Right lobe of liver (tissue), 6 donors: ENCODE measurements at places on chromosomes 12 and 14.

DNA sequence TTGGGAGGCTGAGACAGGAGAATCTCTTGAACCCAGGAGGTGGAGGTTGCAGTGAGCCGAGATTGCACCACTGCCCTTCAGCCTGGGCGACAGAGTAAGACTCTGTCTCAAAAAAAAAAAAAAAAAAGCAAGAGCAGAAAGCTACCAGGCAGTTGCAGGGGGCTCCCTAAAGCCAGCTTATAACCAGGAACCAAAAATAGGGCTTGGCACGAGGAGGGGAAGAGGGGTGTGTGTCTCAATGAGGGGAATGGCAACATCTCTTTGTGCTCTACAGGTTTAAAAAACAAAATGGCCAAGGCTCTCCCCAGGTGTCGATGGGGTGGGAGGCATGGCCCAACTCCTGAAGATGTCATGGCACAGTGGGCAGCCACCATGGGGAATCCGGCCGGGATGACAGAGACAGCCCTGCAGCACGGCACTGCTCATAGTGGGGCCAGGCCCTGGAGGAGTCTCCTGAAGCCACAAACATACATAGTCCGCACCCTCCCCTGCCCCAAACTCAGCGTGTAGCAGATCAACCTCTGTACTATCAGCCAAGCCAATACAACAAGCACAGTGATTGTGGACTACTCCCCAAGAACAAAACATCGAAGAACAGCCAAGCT, 16.0 kb upstream of the EIF5 start:
- no peak for DNase-seq

GRCh38 chr14:33762161-33762851, 188.6 kb downstream of the EGLN3 start:
- no peak for DNase-seq

GRCh38 chr12:66636771-66637170, 42.1 kb downstream of the GRIP1 start:
- DNase-seq, result no peak

GRCh38 chr14:91444335-91445020, 26.9 kb upstream of the CCDC88C start:
- DNase-seq, result no peak

DNA sequence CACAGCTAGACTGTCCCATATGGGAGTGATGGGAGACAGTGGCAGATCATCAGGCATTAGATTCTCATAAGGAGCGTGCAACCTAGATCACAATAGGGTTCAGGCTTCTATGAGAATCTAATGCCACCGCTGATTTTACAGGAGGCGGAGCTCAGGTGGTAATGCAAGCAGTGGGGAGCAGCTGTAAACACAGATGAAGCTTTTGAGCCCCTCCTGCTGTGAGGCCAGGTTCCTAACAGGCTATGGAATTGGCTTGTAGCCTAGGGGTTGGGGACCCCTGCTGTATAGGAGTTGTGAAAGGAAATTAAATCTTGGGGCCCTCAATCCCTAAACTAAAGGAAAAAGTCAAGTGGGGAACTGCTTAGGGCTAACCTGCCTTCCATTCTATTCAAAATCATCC, 29.6 kb downstream of the ADIPOR2 start:
- no peak for DNase-seq

DNA sequence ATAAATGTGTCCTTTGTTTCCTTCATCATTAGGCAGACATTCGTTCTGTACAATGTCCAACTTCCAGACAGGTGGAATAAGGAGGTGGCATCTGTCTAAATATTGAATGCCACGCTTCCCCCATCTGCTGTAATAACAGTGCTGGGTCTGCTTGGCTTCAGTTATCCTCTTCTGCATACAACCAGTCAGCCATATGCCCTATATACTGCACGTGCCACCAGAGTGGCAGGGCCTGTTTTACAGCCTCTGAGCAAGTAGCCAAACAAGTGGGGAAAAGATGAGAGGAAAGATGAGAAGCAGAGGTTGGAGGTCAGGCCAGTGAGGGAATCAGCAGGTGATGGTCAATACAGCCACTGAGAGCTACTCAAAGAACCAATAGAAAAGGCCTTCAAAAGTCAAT, 55.4 kb downstream of the OTX2 start:
- DNase-seq, result no peak

GRCh38 chr14:76324133-76324532, 51.8 kb upstream of the ESRRB start:
- DNase-seq, result no peak

GRCh38 chr12:12807970-12808702, 5.0 kb upstream of the DDX47 start:
- peak; percentile 34 for DNase-seq

DNA sequence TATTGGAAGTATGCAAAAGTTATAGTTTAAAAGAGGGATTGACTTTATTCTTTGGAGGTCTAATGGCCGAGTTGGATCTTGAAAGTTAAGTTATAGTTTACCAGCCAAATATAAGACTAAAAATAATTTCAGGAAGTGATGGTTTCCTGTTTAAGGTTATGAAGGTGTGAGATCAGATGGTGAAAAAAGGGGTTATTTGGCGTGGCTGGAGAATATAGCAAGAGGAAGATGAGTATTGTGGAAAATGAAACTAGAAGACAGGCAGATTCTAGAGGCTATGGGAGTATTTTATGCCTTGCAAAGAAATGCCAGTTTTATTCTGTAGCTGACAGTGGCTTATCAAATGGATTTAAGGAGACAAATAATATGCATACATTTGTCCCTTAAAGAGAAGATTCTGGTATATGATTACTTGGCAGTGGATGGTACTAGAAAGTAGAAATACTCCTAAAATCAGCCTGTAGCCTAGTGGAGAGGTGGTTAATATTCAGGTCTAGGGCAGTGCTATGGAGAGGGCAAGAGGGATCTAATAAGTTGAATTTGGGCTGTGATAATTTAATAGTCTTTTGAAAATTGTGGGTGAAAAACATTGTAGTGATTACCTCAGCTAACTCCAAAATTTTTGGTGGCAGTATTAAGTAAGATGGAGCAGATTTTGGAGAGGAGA, 1091.8 kb upstream of the ATXN7L3B start:
- DNase-seq, result no peak
